ENCODE measurements at places on chromosomes 11 and 22. TPM values are rescaled to one million over a fixed set of nuclear protein-coding genes. Genes with fewer than 3 reads are reported as not detected.

Gene EFCAB6
- total RNA-seq: 1.8 TPM

Gene PIWIL4
- 1.9 TPM for total RNA-seq

Gene OR5P2
- not detected for total RNA-seq

Gene OR10D3
- total RNA-seq: not detected

Gene PANX2
- 0.15 TPM for total RNA-seq

GRCh38 chr11:114073828-114074381 lies 14.4 kb downstream of the ZBTB16 start:
- DNase-seq: no peak

GRCh38 chr11:111699579-111700156 lies 66.5 kb downstream of the PPP2R1B start:
- no peak for DNase-seq

DNA sequence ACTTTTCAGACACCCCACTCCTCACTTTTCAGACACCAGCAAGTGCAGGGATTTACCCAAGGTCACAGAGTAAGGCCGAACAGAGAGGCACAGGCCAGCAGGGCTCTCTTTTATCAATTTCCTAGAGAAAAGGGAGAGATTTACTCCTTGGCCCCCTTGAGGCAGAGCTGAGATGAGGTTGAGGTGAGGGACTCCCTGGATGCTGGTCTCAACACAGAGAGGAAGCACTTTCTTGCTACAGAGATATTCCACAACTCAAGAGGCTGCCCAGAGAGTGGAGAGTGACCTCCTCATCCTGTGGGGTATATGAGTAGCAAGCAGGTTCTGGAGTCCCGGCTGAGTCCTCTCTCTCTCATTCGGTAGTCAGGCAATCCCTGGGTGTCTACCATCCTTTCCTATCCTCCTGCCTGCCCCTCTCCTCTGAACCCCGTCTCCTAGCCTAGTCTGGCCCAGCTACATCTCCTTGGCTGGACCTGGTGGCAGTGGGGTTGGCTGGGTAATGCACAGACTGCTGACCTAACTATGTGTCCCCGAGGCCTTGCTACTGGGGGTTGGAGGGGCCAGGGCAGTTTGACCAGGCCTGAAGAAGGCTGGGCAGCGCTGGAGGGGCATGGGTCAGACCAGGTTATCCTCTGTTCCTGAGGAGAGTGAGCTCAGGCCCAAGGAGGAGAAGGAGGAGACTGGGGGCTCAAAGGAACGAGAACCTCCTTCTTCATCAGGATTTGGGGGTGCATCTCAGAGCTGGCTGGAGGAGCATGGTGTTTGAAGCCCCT lies 1.8 kb upstream of the ARHGEF17 start:
- DNase-seq: no peak

DNA sequence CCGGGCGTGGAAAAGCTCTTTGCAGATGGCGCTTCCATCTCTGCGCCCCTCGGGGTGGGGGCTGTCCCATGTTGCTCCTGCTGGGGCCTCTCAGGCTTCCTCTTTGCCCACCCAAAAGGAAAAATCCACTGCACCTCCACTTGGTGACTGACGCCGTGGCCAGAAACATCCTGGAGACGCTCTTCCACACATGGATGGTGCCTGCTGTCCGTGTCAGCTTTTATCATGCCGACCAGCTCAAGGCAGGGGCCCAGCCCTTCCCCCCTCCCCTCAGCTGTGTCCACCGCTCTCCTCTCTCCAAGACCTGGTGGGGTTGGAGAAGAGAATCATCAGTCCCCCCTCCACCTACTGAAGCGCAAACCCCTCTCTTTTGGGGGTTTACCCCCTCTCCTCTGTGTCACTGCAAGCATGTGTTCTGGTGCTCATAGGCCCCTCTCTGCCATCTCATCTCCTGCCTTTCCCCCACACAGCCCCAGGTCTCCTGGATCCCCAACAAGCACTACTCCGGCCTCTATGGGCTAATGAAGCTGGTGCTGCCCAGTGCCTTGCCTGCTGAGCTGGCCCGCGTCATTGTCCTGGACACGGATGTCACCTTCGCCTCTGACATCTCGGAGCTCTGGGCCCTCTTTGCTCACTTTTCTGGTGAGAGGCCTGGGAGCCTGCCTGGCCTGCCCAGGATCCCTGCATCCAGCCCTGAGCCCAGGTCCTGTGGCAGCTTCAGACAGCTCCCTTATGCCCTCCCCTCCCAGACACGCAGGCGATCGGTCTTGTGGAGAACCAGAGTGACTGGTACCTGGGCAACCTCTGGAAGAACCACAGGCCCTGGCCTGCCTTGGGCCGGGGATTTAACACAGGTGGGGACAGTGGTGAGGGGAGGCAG lies 1.8 kb downstream of the LARGE2 start:
- no peak for DNase-seq
